ENCODE measurements at places on chromosomes 6 and 20.

DNA sequence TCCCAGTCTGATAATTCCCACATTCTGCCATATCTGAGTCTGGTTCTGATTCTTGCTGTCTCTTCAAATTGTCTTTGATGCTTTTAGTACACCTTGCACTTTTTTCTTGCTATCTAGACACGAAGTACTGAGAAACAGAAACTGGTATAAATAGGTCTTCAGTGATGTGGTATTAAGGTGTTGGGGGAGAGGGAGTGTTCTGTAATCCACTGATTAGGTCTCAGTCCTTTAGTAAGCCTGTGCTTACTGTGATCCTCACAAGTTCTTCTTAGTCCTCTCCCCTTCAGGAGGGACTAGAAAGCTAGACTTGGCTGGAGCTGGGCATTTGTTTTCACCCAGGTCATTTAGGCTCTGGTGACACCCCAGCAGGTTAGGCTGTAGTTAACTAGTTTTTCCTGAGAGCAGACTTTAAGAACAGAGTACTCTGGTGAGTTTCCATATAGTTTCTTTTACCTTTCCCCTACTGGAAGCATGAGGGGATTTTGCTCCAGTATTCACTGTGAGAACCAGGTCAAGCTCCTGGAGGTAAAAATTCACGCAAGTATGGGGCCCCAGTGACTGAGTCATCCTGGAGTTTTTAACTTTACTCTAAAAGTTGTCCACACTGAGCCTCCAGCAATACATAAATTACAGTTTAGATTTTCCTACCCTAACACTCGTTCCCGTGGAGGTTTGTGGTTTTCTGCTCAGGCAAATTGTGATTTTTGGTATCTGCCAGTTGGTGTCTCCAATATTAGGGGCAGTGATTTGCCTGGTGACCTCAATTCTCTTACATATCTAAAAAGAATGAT lies 154.6 kb downstream of the CDKAL1 start:
- DNase-seq: no peak

DNA sequence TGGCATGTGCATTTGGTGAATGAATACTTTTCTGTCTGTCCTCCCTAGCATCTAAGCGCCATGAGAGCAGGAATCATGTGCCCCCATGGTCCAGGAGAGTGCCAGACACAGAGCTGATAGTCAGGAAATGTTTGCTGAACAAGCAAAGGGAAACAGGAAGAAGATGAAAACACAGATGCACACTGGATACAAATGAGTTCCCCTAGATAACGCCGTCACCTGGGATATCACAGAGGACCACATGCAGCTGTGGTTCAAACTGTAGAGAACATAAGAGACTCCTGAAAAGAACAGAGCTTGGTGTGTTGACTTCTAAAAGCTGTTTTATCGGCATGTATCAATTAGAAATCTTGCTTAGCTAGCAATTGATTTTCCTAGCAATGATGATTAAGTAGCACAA lies 293.7 kb downstream of the BTBD3 start:
- no peak for DNase-seq

DNA sequence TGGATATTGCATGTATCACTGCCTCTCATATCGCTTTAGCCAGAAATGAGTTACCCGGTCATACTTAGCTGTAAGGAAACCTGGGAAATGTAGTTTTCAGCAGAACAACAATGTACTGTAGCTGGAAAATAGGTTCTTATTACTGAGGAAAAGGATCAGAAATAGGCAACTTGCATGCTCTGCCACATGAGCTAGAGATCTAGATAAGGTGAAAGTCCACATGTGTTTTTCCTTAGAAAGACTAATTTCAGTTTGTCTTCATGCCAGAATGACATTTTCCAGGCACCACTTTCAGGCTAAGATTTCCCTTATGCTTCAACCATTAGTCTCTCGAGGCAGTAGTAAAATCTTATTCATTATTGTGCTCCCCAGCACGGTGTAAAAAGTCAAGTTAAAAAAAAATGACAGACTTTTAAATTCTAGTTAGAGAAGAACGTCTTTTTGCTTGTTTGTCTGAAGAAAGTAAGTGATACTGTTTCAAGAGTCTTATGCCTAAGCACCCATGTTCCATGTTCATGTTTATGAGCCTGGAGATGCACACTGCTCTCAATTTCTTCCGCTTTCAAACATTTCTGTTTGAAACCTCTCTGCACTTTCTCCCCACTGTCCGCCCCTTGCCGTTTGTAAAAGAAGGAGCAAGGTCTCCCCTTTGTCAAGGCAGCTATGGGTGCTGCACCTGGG lies 67.6 kb downstream of the ZNF831 start:
- DNase-seq: no peak

GRCh38 chr20:7702141-7702540 lies 238.1 kb downstream of the HAO1 start:
- DNase-seq: no peak

GRCh38 chr6:32151863-32152768 lies at the start of gene PRRT1:
TSS of gene PRRT1 (minus strand) at chr6:32151939. CDS start at chr6:32151827, 112 bp downstream.
- no peak for DNase-seq

GRCh38 chr6:30063315-30063714 lies 2.2 kb downstream of the POLR1H start:
- DNase-seq: no peak

DNA sequence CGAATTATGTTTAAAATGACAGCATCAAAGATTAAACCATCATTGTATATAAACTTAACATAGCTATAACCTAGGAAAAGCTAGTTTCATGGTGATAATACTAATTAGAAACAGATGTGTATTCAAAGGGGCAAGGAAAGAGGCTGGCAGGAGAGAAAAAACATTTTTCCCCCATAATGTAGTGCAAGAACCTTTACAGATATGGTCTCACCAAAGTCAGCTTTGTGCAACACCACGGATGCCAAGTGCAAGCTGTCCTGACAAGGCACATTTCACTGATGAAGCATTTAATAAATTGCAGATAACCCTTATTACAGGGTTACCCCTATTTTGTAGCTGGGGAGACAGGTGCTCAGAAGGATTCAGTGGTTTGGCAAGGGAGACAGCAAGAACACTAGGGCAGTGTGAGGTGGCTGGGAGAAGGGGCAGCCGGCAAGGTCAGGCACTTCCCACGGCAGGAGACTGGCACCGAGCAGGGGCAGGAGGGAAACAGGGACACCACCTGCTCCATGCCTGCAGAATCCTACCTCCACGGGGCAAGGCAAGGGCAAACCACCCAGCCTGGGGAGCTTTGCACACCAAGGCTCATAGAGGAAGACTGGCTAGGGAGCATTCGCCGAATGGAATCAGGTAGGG lies 6.5 kb downstream of the RPS6KA2 start:
- no peak for DNase-seq

- no peak for DNase-seq
Observed at GRCh38 chr6:5054245-5054873, 30.8 kb upstream of the PPP1R3G start.

GRCh38 chr6:121349596-121349995 lies 15.3 kb upstream of the TBC1D32 start:
- no peak for DNase-seq

DNA sequence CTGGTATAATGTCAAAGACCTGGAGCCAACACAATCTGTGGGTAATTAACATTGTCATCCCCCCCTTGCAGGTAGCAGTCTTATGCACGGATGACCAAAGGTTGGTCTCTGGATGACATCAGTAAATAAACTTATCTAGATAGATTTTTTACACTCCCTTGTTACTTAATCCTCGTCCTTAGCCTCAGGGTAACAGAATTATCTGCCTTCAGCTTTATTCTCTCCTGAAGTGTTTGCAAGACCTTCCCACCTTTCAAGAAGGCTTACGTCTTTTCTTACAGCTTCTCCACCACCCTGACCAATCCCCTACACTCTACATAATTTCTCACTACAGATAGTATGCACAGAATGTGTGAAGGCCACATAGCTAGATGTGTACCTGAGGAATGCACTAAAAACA lies 434.8 kb upstream of the HTR1E start:
- DNase-seq: peak; percentile 56

DNA sequence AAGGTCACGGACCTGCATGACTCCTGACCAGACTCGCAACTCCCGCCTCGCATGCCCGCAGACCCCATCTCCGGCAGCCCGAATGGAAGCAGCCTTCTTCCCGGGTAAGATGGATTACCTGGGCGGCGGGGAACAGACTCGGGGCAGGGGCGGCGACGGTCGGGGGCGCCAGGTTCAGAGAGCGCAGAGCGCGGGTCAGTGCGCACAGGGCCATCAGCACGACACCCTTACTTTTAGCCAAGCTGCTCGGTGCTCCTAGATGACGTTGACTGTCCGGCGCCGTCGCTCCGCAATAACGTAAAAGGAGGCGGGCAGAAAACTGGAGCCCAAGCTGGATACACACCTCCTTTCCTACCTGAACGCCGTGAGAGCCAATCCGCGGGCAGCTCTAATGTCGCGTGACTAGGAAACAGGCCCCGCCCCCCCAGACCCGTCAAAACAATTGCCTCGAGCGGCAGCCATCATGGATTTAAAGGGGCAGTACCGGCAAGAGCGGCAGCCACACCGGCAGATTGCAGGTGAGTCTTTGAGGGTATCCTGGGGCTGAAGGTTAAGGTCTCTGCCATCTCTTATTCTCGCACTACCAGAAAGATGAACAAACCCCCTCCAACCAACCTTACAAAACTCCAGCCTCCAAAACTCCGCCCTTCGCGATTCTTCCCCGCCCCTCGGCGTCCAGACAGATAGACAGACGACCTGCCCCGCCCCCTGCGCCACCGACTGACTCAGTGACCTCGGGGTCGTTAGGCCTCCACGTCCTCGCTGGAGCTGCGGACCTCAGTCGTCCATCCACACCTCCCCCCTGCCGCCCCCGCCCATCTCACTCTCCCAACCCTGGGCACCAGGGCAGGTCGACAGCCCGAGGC lies at the start of the genes KLC4 and MRPL2:
KLC4 (plus strand) TSS at position 464 of the 866 bp plus-strand sequence. CDS start 1,705 bp downstream, outside the sequence.
MRPL2 (minus strand) TSS at position 267 of the 866 bp plus-strand sequence; CDS start at position 214, 53 bp downstream.
- peak; percentile 99 for DNase-seq

- no peak for DNase-seq
Observed at GRCh38 chr20:49561806-49562205, 6.1 kb downstream of the PTGIS start.

DNA sequence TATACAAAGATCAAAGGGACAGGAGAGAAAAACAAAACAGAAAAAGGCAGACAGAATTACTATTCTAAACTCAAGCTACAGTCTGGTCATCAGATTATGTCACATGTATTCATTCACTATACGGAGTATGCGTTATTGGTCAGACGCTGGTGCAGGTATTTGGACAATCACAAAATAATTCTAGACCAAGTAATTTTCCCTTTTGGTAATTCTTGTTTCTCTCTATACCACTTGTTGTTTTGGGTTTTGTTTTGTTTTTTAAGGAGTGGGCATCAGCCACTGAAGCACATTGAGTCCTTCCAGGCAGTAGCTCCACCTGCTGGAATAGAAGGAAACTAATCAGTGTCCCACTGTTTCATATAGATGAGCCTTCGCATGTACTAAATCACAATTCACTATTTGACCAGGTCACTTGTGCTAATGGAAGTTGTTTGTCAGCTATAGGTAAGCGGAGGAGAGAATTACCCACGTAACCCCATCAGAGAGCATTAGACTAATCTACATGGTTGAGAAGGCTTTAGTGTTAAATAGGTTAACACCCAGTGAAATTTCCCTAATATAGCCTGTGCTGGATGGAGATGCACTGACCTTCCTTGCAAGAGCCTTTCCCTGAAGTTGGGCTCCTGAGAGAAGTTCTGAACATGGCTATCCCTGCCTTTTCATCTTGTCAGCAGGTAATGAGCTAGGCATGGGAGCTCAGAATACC lies 77.9 kb downstream of the TNFAIP3 start:
- peak; percentile 55 for DNase-seq

GRCh38 chr6:14601490-14601889 lies 483.9 kb downstream of the CD83 start:
- DNase-seq: peak; percentile 35

Data from hepatocyte (in vitro differentiated cells).